Erythroblast (primary cell): ENCODE measurements at places on chromosomes 7 and 10.

- DNase-seq = no peak
These were observed 352.6 kb upstream of the AUTS2 start for GRCh38 chr7:69245646-69246045.

DNA sequence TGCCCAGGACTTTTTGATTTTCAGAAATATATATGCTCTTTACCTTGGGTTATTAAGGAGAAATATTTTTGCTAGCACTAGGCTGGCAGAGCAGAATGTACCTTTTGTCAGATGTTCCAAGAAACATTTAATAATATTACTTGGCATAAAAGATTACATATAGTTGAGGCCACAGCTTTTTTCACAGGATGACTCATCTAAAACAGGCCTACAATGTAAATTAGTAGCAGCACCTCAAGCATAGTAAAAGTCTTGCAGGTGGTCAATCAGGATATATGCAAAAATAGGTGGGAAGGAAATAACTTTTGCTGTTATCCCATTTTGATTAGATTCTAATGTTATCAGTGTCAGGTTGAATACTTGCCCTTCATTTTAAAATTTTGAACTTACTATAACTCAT is 14.9 kb upstream of the ITGB1 start:
- DNase-seq = peak; percentile 37

GRCh38 chr7:55521512-55521911 is 50.8 kb downstream of the VOPP1 start:
- no peak for DNase-seq

- no peak for DNase-seq
These were observed 402.6 kb downstream of the NRG3 start for GRCh38 chr10:82277591-82277990.

- no peak for DNase-seq
These were observed at the start of gene PLAU for GRCh38 chr10:73910764-73911552. Gene PLAU (plus strand): TSS chr10:73911132. CDS start chr10:73911556, 424 bp downstream.

- no peak for DNase-seq
These were observed 46.0 kb downstream of the CYP51A1 start for GRCh38 chr7:92088266-92088665.

DNA sequence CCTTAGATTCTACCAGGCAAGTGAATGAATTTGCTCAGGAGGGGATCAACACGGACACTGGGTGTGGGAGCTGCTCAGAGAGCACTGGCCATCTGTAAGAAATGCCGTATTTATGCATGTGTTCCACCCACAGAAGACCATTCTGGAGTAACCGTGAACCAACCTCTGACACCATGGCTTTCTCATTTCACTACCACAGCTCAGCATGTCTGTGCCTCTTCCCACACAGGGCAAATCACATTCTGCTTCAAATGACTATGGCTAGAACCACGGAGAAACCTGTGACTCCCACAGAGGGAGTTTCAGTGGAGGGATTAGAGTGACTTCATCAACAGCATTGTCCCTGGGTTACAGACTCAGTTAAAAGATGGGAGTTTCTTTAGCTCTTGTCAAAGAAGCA is 893.4 kb downstream of the XPNPEP1 start:
- DNase-seq = no peak

- no peak for DNase-seq
These were observed 108.9 kb downstream of the ARID5B start for GRCh38 chr10:62010366-62010765.

- no peak for DNase-seq
These were observed 168.6 kb upstream of the ETV1 start for GRCh38 chr7:14158111-14158510.

- no peak for DNase-seq
These were observed 64.4 kb upstream of the PDGFA start for GRCh38 chr7:584122-584465.

DNA sequence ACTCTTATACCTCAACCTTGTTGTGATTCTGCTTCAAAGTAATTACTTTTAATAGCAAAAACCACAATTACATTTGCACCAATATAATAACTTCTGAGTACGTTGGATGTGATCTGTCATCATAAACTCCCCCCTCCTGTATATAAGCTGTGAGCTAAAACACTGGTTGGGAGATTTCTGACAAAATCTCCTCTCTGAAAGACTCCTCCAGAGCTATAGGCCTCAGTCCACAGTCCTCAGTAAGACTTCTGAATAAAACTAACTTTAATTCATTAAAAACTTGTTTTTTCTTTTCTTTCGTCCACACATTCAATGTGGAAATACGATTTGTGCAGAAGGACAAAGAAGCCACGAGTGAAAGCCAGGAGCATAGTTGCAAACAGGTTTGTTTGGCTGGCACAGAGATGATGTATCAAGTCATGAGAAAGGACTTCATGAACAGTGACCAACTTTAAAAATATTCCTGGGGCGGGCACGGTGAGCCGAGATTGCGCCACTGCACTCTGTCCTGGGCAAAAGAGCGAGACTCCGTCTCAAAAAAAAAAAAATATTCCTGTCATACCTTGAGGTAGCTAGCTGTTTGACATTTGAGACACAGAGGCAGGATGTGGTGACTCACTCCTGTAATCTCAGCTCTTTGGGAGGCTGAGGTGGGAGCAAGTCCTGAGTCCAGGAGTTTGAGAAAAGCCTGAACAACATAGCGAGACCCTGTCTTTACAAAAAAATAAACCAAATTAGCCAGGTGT is 91.1 kb upstream of the ARHGAP21 start:
- no peak for DNase-seq

DNA sequence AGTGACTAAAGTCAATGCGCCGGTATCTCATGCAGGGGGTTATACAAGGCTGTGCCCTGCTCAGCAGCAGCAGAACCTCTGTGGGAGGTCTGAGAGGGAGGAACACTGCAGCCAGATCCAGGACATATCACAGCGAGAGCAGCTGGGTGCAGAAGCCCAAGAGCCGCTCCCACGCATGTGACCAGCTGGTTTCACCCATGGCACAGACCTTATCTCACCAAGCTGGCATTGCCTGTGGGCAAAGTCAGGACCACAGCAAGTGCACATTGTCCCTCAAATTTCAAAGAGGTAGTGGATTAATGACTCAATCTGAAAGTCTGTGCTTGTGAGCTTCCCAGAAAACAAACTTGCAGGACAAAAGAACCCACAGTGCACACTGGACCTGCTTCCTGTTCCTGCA is 31.6 kb upstream of the AKR1C1 start:
- DNase-seq = no peak

DNA sequence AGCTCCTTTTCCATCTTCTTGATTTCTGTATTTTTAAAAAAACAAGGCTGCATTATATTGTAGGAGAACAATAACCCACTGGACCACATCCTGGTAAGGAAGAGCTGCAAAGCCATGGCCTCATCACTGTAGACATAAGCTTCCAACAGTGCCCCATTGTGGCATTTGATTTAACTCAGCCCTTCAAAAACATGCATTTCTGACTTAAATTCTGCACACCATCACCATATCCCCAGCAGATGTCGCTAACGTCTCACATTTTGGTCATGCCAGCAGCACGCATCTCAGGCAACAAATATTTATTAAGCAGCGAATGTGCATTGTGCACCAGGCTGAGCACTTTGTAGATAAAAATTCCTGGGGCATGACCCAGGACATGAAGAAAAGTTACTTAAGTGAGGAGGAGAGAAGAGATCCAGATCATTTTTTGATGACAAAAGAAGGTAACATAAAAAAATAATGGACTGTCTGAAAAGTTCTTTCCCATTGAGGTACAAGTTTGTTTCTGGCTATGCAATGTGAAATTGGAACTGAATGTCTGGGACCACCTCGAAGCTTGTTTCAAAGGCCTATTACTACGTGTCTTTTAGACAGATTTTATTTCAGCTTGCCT is 164.6 kb upstream of the CDCA7L start:
- DNase-seq = peak; percentile 78

GRCh38 chr7:151768805-151769187 is 108.1 kb downstream of the PRKAG2 start:
- DNase-seq = no peak

DNA sequence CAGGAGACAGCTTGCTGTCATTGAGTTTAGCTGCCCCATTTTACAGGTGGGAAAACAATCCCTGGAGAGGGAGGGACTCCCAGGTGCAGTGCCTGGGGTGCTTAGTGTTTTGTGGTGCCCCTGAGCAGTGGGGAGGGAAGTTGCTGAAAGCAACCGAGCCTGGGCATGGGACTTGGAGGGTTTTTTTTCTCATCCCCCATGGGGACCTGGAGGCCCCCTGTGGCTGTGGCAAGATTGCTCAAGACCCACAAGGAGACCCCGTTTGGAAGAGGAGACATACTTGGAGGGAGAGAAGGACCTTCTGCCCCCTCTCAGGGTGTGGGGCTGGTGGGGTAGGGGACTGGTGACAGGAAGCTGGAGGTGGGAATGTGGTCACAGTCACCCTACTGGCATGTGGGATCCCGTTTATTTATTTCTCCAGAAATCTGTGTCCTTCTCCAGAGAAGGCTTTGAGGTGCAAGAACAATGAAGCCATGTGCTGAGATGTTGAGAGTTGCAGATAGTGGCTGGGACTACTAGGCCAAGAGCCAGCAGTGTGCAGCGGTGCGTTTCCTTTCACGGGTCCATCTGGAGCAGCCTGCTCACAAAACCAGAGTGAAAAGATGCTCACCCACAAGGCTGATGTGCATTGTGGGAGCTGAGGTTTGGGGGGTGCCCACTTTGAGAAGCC is 21.5 kb downstream of the ZMIZ1 start:
- DNase-seq = peak; percentile 9
